ENCODE measurements at places on chromosomes 2 and 18. TPM values are rescaled to one million over a fixed set of nuclear protein-coding genes. Genes with fewer than 3 reads are reported as not detected.

The RUFY4 gene
- total RNA-seq = not detected

The CAD gene
- total RNA-seq = 59.5 TPM

The REL gene
- total RNA-seq = 12.6 TPM

- H3K4me3 ChIP-seq = no peak overlapping the region
- H3K4me1 ChIP-seq = peaks cover 39% of the 10 kb centered on the region
- no peaks in the 10 kb centered on the region for H3K36me3 ChIP-seq
- H3K27me3 ChIP-seq = no peaks in the 10 kb centered on the region
These were observed 18.9 kb downstream of the AOX1 start for GRCh38 chr2:200604571-200605255.

DNA sequence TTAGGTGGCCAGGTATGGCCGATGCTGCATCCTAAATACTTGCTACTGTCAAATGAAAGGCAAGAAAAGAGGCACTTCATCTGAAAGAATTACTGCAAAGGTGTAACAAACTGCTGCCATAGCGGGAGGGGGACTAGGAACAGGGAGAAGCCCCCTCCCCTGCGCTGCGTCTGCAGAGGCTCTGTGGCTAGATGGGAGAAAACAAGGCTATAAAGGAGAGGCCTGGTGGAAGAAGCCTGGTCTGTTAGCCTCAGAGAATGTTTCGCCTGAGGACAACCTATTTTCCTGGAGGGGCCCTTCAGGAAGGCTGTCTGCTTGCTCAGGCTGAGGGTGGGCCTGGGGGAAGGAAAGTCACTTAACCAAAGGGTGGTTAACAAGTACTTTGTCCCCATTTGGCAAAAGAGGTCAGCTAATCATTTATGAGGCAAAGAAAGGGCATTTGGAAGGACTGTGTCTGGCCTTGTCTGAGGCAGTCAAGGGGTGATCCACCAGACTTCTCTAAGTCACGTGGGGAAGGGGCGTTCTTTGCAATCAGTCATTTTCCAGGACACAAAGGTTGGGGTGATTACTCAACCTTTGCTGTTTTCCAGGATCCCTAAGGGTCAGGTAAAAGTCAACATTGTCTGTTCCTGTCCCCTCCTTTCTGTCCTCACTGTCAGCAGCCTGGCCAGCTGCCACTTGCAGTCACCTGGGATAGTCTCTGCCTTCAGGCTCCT is 103.0 kb upstream of the TMEM200C start:
- no peak for DNase-seq
- no peak overlapping the region for H3K4me3 ChIP-seq
- H3K27me3 ChIP-seq = peaks cover 21% of the 10 kb centered on the region
- H3K4me1 ChIP-seq = no peaks in the 10 kb centered on the region
- H3K27ac ChIP-seq = no peak overlapping the region
- H3K36me3 ChIP-seq = no peaks in the 10 kb centered on the region

DNA sequence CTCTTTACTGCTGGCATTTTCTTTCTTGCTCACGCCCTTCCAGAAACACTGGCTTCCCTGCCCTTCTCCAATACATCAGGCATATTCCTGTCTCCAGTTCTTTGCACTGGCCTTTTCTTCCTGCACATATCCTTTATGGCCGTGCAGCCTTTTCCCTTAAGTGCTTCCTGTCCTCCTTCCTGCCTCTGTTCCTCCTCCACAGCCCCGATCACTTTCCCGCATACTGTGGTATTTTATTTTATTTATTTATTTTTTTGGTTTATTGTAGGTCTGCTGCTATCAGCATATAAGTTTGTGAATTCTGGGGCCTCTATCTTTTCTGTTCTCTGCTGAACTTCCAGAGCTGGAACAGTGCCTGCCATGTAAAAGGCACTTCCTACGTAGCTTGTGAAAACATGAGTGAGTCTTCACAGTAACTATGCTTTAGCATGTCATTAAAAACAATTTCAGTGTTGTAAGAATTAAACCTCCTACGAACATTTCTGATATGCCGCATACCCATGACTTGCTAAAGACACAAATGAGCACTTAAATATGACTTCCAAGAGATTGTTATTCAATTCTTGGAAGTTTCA is 289.1 kb downstream of the TRIB2 start:
- H3K36me3 ChIP-seq = peaks cover 9% of the 10 kb centered on the region
- no peak overlapping the region for H3K4me3 ChIP-seq
- H3K4me1 ChIP-seq = peaks cover 18% of the 10 kb centered on the region
- H3K27me3 ChIP-seq = no peaks in the 10 kb centered on the region
- no peak overlapping the region for H3K27ac ChIP-seq

GRCh38 chr2:9809448-9810088 is 33.7 kb upstream of the TAF1B start:
- H3K36me3 ChIP-seq = no peaks in the 10 kb centered on the region
- no peak overlapping the region for H3K4me3 ChIP-seq
- DNase-seq = no peak
- no peaks in the 10 kb centered on the region for H3K27me3 ChIP-seq
- H3K27ac ChIP-seq = no peak overlapping the region

Measured in MCF 10A (cell line).